Stimulated activated CD4-positive, alpha-beta T cell treated with anti-CD3 and anti-CD28 coated beads, Interleukin-1b, Interleukin-23, amount 100 ng/mL, for 1 hour (primary cell): ENCODE measurements at places on chromosomes 7 and 10.

DNA sequence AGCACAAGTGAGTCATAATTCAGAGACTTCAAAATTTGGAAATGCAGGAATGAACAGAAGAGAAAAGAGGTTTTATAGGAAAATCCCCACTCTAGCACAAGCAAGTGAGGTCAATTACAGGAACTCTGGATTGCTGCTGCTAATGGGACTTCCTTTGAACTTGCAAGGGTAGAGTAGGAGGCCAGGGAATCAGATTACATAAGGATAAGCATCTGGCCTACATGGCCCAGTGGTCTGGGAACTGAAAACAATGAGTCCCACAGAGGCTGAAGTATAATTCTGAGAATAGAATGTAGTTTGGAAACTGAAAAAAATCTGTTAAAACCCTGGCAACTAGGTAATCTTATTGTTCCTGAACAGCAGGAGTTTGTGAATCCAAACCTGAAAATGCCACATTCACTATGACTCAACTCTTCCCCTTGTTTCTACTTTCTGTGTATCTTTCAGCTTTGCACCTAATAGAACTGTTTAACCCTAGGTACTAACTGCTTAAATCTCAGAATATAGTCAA is 66.5 kb downstream of the CTNNA3 start:
- DNase-seq, result no peak

DNA sequence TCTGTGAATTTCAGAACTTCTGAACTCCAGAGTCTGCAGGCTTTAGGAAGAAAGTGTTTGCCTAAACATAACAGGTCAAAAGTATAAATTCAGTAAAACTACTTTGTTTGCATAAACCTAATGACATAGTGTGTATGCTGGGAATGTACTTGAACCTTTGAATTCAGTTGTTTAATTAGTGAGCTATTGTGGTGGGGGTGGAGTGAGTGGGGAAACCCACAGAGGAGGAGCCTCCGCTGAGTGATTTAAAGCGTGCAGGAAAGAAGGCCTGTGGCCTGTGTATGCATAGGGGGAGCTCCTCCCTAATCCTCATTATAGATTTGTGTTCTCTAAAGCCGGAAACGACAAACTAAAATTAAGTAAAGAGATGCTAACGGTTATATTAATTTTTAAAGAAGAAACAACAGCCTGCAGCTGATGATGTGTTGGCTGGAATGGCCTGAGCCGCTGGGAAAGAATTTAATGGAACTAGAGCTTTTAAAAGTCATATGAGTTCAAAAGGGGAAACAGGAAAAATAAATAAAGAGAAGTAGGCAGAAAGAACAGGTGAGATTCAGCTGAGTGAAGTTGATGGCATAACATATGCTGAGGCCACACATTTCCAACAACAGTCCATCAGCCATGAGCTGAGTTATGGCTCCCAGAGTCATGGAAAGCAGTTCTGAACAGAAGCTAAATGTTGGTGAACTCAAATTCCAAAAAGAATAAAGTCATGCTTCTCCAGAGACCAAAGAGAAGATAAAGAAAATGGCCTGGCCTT is 595.0 kb downstream of the GRM8 start:
- no peak for DNase-seq

DNA sequence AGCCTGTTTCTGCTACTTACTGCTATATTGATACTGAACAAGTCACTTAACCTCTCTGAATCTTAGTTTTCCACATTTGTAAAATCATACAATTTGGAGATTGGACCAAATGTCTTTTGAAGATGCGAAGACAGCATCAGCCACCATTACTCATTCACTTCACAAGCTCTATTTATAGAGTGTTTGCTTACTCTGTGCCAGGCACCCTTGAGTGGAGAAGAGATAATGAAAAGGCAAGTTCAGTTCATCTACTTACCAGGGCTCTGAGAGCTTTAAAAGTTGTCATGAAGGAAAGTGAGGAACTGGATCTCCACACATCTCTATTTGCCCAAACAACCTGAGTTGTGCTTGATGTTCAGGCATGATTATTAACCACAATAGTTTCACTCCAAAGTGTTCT is 277.5 kb downstream of the CSTF2T start:
- DNase-seq, result no peak

- no peak for DNase-seq
Measured at GRCh38 chr10:79331226-79331625, 16.0 kb upstream of the PPIF start.
